T-helper 1 cell treated with Interleukin-12 subunit alpha and Interleukin-12 subunit beta and Interleukin-4 antibody, amounts not matched to agents 30 ng/mL and 1 ng/mL, for 36 hours (primary cell): ENCODE measurements at places on chromosomes 4 and X. TPM values are rescaled to one million over a fixed set of nuclear protein-coding genes. Genes with fewer than 3 reads are reported as not detected.

Gene ADAMTS3
- not detected in 2 replicates for total RNA-seq

Gene CT45A10
- total RNA-seq: not detected in 2 replicates

Gene RAB39B
- 11.5 and 11.6 TPM in 2 replicates for total RNA-seq

Gene CFP
- total RNA-seq: 25.2 and 26.9 TPM in 2 replicates

Gene TMEM144
- total RNA-seq: 0.39 TPM in 1 of 2 replicates, not detected in the other

Gene DGAT2L6
- total RNA-seq: not detected in 2 replicates

Gene BTC
- not detected in 2 replicates for total RNA-seq

Gene PRPS1
- 59.6 and 61.6 TPM in 2 replicates for total RNA-seq

Gene AFAP1
- 5.7 and 5.9 TPM in 2 replicates for total RNA-seq

Gene P2RY4
- 0.34 TPM in 1 of 2 replicates, not detected in the other for total RNA-seq

Gene GLRB
- total RNA-seq: not detected in 2 replicates

Gene CENPVL2
- not detected in 2 replicates for total RNA-seq

Gene HTR2C
- total RNA-seq: not detected in 2 replicates

Gene TRIM61
- total RNA-seq: 2.5 and 5.1 TPM in 2 replicates

Gene MRPS18C
- 53.9 and 54.7 TPM in 2 replicates for total RNA-seq
